ENCODE measurements at places on chromosomes 1 and 21.

DNA sequence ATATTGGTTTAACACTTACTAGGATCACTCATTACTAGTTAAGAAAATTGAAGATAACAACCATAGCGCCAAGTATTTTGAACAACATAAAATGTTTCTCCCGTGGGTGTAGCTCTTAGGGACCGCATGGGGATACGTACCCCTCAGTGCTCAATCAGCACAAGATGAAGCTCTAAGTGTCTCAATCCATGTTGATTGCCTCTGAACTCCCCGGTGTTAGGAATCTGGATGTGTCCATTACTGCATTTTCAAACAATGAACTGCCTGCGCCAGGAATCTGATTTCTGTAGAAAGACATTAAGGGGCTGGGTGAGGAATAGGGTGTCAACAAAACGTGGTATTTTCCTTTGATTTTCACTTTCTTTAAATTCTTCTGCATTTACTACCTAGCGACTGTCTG is 100.2 kb downstream of the LMO4 start:
- no peak for DNase-seq

DNA sequence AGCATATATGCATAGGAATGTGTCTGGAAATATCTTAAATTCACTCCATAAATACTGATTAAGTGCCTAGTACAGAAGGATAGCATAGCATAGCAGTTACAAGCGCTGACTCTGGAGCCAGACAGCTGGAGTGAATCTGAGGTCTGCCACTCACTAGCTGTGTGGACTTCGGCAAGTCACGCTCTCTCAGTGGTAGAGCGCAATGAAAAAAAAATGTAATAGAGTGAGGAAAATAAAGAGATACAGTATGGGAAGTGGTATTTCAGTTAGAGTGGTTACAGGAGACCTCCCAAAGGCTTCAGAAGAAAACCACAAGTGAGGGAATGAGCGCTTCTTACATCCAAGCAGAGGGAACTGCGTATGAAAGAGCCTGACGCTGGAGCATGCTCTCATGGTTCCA is 338.9 kb upstream of the PRMT6 start:
- no peak for DNase-seq

- peak; percentile 13 for DNase-seq
Measured at GRCh38 chr1:94045465-94046056, 75.4 kb downstream of the ABCA4 start.

GRCh38 chr1:10170239-10170574 is 40.2 kb upstream of the KIF1B start:
- DNase-seq, result no peak

DNA sequence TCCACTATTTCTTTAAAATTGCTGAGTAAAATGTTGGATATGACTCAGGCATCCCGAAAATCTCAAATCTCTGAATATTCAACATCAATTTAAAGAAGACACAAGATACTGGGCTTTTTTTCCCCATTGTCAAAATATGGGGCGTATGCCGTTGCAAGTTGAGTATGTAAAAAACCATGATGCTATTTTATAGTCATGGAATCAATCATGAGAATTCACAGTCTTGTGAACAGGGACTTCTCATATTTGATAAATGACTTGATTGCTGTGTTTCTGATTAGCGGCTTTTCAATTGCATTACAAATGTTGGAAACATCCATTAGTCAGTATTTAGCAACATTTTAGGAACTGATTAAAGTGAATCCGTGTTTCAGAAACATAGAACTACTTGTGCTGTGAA is 45.3 kb downstream of the SETD4 start:
- DNase-seq, result no peak

DNA sequence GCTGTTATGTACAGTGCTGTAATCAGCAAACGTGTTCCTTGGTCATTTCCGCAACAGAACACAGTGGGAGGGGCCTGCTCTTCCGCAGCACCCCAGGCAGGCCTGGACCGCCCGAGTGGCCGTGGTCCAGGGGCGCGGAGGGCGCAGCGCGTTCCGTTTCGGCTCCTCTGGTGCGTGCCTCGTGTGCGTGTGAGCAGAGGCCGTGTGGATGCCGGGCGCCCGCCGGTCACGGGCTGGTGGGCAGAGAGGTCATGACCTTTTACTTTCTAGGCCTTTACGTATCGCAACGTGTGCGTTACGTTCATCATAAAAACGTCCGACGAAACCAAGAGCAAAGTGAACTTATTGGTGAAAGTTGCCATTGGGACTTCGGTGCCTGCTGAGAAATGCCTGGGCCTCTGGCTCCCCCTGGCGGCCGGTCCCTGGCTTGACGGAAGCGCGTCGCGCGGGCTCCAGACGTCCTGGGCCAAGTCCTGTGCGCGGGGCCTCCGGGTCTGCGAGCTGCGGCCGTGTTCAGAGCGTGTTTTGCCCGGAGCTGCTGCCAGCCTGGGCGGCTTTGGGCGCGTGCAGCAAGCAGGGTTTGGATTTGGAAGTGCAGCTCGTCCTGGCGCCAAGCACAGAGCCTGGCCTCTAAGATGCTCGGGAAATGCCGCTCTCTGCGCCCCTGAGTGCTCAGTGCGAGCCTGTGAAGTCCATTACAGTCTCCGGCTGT is 34.4 kb downstream of the COL18A1 start:
- DNase-seq, result peak; percentile 89

- no peak for DNase-seq
Measured at GRCh38 chr1:119002028-119002686, 14.0 kb upstream of the TBX15 start.

- no peak for DNase-seq
Measured at GRCh38 chr1:19457607-19458006, 27.7 kb downstream of the CAPZB start.

DNA sequence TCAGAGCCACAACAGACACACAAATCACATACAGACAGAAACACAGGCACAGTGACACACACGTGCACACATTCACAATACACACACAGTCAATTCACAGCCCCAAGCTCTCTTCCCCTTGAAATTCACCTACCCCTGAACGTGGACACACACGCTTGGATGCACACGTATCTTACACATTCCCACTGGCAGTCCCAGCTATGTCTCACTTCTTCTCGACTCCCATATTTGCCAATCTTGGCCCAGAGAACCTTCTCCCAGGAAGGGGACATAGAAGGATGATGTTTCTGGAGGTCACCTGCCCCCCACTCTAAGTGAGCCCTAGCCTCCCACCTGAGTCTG is 1.6 kb downstream of the CRYBG2 start:
- no peak for DNase-seq

- no peak for DNase-seq
Measured at GRCh38 chr1:45612941-45613579, 10.8 kb downstream of the CCDC17 start.

DNA sequence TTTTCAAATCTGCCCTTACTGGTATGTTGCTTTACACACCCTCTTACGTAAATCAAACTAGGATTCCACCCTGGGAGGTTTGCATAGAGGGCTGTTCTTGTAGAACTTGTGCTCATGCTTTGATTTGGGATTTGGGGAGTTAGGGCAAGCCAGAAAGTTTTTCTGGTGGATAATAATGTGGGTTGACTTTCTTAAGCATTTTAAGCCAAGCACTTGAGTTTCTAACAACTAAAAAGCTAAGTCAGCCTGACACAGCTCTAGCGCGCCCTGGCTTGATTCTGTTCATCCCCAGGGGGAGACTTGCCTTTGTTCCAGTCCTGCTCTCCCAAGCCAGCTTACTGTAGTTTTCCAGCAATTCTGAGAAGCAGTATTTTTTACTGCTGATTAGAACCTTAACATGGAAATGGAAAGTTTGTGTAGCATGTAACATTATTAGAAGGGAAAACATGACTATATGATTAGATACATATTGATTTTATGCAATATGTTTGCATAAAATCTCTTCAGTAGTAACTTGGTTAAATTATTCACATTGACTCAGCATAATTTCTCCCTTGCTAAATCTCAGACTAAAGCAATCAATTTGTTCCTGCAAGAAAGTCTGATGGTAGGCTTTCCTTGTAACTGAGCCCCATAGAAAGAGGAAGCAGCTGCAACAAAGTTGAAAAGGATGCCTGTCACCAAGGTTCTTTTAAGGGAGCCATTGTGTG is 11.0 kb upstream of the PGD start:
- no peak for DNase-seq

DNA sequence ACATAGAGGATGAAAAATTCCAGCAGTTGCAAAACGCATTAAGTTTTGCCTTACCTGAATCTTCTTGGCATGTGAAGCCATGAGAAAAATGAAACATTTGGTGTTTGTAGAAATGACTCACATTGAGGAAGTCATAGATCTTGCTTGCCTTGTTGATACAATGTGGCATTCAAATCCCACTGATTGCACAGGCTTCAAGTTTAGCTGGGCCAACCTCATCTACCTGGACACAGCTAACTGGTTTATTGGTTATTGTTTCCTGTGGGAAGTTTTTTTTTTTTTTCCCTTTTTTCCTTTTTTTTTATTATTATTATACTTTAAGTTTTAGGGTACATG is 168.9 kb upstream of the C21orf91 start:
- no peak for DNase-seq

DNA sequence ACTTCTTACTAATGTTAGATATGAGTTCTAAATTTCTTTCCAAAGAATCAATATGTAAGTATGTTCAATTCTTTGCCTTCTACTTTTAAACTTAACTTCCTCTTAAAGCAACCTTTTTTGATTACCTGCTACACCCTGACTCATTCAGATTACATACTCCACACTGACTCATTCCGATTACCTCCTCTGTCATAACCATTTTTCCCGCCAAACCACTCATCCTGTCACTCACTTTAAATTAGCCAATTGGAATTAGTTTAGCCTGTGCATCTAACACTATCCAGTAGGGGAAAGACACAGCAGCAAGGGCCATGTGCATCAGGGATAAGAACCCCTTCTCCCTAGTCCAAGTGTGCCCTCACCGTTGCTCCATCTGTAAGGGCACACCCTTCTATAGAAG is 815.5 kb downstream of the BRINP3 start:
- no peak for DNase-seq

DNA sequence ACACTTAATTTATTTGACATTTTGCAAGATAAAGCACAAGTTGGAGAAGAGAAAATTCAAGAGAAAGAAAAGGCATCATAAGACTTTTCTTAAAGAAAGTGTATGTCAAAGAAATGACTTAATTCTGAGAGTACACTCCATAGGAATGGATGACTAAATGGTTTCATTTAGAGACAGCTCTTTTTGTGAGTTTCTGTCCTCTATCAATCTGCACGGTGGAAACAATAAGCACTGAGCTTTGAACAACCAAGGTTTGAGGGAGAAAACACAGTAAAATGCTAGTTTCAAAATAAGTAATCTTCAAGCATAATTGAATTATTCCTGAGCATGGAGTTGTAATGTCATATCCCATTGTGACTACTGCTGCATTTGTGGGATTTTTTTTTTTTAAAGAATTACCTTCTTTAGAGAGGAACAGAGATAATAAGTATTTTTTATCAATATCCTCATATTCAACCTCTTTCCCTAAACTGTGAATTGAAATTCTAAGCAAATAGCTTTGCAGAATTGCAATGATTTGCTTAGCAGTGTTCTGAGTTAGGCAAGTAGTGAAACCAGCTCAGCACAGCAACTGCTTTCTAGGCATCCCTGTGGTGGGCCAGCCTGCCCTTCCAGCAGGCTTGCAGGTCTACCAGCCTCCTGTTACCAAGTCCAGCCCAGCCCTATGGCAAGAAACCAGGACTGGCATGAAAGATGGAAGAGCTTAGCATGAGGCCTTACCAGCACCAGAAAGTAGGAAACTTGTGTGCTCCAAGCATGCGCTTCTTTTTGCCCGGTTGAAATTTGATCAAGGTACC is 38.2 kb downstream of the KCNJ6 start:
- no peak for DNase-seq

GRCh38 chr1:6788946-6789345 is 3.7 kb downstream of the CAMTA1 start:
- no peak for DNase-seq

GRCh38 chr1:112504661-112505399 is 3.9 kb upstream of the WNT2B start:
- no peak for DNase-seq

DNA sequence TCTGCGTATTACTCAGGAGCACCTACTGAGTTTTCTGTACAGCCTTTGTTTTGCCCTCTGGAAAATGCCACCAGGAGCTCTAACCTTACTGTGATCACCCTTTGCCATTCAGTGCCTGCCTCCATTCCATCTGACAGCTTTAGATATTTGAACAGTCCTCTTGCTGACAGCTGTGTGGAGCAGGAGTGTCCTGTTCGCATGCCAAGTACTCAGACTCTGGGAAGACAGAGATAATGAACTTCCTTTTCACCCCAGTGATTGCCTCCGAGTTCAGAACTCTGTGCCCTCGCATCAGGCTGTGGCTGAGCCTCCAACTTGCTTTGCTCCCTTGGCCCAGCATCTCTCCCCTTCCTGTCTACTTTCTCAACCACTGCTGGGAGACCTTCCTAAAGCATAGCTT is 74.0 kb downstream of the CACNA1E start:
- DNase-seq, result no peak

DNA sequence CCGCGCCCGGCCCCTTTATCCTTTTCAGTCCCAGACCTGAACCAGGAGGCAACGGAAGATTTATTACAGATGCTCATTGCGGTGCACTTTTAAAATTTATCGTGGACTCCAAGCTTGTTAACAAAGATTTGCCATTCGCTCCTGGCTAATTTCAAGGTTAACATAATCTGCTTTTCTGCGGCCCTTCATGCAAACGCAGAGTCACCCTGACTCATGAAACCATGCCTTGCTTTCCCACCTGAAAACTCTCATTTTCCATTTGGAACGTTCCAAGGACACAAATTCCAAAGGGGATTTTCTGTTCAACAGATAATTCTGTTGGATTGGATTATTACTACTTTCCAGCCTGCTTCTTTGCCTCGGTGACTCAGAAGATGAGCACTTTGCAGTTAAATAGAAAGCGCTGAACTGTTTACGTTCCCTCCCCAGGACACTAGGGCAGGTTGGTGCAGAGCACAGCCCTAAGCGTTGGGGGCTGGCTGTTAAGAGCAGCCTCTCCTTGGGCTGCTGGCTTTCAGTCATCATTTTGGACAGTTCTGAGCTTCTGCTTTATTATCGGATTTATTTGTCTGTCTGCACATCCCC is 51.1 kb downstream of the CD247 start:
- DNase-seq, result no peak

- no peak for DNase-seq
Measured at GRCh38 chr1:5393603-5394002, 598.6 kb downstream of the NPHP4 start.

DNA sequence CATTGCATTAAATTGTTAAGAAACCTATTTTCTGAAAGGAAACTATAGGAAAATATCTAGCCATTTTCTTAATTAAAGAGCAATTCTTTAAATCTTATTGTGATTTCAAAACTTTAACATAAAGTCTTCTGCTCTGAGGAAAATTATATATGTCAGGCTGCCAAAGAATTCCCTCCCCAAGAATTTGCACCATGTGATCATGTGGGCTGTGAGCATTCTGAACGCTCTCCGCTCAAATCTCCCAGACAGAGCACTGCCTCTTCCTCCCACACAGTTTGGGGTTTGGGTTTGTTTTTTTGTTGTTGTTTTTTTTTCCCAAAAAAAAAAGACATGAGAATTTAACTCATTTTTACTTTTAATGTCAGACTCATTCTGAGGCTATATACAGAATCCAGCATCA is 155.9 kb upstream of the PALMD start:
- DNase-seq, result no peak

GRCh38 chr21:45631540-45631939 is 12.0 kb upstream of the PCBP3 start:
- no peak for DNase-seq
